ENCODE measurements at places on chromosomes 16 and 17.

- DNase-seq: no peak
Measured at GRCh38 chr17:76421044-76421407, 31.9 kb downstream of the UBE2O start.

DNA sequence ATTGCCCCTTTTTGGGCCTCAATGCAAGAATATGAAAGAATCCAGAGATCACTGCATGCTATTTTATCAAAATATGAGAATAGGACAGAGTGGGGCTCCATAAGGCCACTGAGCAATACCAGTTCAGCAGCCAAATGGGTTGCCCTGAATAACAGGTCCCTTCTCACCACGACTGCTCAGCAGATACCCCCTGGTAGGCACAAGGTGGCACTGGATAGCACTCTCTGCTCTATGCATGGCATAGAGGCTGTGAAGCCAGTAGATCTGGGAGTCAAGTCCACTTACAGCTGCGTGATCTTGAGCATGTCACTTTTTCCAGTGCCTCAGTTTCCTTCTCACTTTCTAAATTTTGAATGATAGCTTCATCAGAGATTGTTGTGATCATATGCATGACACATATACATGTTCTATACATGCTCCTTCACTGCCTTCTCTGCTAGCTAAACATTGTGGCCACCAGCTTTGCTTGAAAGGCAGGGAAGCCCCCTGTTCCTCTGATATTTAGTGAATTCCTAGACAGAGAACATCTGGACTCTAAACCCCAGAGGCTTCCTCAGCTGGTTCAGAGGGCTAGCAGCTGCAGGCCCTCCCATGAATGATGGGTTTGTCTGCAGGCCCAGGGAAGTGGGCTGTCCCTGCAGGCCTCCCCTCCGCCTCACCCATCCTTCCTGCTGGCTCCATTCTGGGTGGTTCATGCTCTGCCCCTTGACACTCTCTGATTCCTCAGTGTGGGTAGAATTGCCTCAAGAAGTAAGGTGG, 84.9 kb upstream of the ASIC2 start:
- no peak for DNase-seq

GRCh38 chr16:79484237-79484636, 116.3 kb downstream of the MAF start:
- DNase-seq: no peak

GRCh38 chr17:6453279-6454024, 9.2 kb downstream of the PIMREG start:
- DNase-seq: no peak

- no peak for DNase-seq
Measured at GRCh38 chr16:86307514-86307903, 202.8 kb upstream of the FOXF1 start.
